ENCODE measurements at places on chromosomes 3 and 15. TPM values are rescaled to one million over a fixed set of nuclear protein-coding genes. Genes with fewer than 3 reads are reported as not detected.

DNA sequence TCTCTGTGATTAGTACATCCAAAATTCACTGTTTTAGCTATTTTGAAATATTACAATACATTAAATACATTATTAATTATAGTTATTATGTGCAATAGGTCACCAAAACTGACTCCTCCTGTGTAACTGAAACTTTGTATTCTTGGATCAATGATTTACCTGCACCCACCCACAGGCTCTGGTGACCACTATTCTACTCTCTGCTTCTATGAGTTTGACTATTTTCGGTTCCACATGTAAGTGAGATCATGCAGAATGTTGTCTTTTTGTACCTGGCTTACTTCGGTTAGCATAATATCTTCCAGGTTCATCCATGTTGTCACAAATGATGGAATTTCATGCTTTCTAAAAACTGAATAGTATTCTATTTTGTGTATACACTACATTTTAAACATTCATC is 43.8 kb downstream of the SLC2A2 start:
- DNase-seq = no peak

- no peak for DNase-seq
These were observed 49.3 kb downstream of the C3orf70 start for GRCh38 chr3:185103359-185104127.

Gene MLF1
- polyA plus RNA-seq = 25.4 TPM

- DNase-seq = no peak
These were observed 31.8 kb upstream of the CRTC3 start for GRCh38 chr15:90497912-90498311.

Gene ZDHHC23
- polyA plus RNA-seq = 1.0 TPM

DNA sequence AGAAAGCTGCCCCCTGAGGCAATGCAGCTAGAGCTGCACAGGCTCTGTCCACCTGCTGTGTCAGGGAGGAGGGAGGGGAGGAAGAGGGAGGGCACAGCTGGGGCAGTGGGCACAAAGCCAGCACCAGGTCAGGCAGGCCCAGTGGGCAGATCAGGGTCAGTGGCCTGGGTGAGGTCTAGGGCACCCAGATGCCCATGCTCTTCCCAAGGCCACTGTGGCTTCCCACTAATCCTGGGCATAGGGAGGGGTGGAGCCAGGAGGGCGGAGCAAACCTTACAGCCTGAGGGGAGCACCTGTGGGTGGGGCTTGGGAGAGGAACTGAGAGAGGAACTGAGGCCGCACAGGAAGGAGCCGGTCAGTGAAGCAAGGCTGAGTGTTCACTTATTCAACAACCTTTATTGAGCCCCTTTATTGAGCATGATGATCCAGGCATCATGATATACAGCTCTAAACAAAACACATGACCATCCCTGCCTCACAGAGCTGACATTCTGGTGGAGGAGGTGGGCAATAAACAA is 55.0 kb downstream of the RHCG start:
- DNase-seq = no peak

Measured in K562 (cell line).